ENCODE measurements at places on chromosomes 4 and X.

DNA sequence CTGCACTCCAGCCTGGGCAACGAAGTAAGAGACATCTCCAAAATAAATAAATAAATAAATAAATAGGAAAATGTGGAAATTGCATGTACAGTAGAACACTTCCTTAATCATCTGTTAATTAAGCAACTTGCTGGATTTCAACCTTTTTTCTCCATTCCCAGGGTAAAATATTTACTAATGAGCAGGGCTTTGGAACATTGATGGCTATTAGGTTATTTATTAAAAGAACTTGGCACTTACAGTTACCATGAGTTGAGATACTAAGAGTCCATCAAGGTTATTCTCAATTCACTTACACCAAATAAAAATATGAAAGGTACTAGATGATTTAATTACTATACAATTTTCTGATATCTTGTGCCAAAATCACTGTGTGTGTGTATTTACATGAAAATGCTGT, 607.1 kb downstream of the PCDH18 start:
- no peak for DNase-seq

DNA sequence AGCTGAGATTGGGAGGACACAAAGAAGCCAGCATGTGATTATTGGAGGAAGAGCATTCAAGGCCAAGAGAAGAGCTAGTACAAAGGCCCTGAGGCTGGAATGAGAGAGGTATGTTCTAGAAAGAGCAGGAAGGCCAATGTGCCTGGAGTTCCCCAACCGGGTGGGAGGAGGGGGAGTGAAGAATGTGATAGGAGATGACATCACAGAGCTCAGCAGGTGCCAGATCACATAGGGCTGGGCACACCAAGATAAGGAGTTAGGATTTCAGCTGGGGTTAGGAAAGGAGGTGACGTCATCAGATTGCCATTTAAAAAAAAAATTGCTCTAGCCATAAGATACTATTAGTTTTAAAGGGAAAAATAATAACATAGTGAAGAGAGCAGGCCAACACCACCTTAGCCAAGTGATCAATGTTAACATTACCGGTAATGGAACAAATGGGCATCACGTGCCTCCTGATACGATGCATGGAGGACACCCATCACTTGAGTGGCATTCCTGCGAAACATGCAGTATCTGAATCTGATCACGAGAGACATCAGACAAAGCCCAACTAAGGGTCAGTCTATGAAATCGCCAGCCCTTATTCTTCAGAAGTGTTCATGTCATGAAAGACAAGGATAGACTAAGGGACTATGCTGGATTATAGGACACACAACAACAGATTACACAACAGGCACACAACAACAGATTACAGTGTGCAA, 344.3 kb downstream of the BCOR start:
- no peak for DNase-seq

DNA sequence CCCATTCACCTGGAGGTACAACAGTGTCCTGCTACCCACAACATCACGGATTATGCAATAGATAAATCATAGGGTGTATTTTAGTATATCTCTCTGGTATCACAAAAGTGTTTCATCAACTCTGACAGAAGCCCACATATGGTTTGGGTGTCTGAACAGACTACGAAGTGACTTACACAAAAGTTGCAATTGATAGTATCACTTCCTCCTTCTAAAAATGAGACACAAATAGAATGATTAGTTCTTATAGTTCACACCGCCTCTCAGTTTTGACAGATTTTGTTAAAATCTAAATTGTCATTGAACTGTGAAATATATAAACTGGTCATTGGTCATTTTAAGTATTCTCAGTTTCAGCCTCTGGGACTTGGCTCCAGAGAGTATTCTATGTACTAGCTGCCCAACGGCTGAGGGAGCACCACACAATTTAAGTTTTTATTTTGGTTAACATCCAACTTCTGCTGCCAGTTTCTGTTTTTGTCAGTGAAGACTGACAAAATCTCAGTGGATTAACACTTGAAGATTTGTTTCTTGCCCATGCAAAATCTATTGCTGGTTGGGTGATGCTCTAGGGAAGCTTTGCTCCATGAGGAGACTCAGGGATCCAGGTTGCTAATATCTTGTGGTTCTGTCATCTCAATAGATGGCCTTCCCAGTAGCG, 113.8 kb upstream of the PUDP start:
- DNase-seq, result no peak

GRCh38 chr4:113840861-113841260, 79.3 kb upstream of the CAMK2D start:
- DNase-seq, result no peak
